Activated B cell treated with CpG ODN at 0.5 μM for 24 hours (primary cell): ENCODE measurements at places on chromosomes 1 and 21. TPM values are rescaled to one million over a fixed set of nuclear protein-coding genes. Genes with fewer than 3 reads are reported as not detected.

- DNase-seq, result no peak
Observed at GRCh38 chr1:115670476-115671175, 28.9 kb downstream of the VANGL1 start.

GRCh38 chr1:68571454-68572235, 74.8 kb upstream of the DEPDC1 start:
- DNase-seq, result no peak

- peak; percentile 60 for DNase-seq
Observed at GRCh38 chr21:45292399-45293219, 4.9 kb upstream of the POFUT2 start.

- no peak for DNase-seq
Observed at GRCh38 chr1:146032631-146033219, 11.2 kb upstream of the HJV start.

DNA sequence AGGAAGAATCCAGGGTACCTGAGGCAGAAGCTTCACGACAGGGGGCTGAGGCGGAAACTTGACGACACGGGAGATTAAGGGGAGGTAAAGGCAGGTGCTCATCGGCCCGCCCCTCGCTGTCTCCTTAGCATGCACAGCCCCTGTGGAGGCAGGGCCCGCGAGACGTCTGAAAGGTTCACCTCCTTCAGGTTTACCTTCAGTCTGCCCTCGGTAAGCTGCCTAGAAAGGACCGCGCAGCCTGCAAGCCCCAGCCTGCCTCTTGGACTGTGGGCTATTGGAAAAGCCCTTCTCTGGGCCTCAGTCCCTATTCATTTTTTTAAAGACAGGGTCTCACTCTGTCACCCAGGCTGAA, 28.5 kb downstream of the KNCN start:
- no peak for DNase-seq

DNA sequence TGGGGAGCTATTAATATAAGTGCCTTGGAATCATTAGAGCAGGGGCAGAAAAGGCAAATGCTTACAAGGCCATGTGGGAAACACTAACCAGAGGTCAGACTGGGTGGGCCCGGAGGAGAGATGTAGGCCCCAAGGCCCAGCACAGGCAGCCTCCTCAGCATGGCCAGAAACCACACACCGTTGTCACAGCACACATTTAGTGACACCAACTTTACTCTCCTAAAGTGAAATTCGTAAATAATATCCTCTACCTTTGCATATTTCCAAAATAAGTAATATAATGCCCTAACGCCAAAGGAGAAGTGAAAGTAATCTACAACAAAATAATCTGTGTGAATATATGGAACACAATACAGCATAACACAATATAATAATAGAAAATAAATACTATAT, 62.6 kb downstream of the KIF21B start:
- no peak for DNase-seq

- DNase-seq, result peak; percentile 4
Observed at GRCh38 chr1:3018051-3018471, 3.2 kb upstream of the ACTRT2 start.

DNA sequence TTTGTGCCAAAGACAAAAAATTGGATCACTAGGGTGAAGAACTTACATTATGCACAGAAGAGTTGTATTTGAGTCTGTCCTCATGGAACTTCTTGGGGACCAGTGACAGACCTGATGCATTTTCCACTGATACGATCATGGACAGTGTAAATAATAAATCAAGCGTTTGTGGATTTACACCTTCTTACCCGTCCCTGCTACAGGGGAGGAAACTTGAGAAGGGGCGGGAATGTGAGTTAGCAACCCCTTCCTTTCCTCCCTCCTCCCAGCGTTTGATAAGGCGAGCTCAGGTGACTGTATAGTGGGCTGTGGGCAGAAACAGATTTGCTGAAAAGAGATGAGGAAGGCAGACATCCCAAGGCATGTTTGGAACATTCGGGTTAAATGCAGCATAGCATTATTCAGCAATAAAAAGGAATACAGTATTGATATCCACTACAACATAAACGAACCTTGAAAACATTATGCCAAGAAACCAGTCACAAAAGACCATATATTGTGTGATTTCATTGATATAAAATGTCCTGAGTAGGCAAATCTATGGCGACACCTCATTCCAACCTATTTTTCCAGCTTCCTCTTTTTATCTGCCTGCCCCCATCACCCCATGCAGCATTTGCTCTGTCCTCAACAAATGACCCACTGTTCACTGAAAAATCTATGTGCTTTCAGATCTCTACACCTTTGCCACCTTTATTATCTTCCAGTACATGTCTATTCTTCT, 128.7 kb downstream of the ZZZ3 start:
- DNase-seq, result no peak

DNA sequence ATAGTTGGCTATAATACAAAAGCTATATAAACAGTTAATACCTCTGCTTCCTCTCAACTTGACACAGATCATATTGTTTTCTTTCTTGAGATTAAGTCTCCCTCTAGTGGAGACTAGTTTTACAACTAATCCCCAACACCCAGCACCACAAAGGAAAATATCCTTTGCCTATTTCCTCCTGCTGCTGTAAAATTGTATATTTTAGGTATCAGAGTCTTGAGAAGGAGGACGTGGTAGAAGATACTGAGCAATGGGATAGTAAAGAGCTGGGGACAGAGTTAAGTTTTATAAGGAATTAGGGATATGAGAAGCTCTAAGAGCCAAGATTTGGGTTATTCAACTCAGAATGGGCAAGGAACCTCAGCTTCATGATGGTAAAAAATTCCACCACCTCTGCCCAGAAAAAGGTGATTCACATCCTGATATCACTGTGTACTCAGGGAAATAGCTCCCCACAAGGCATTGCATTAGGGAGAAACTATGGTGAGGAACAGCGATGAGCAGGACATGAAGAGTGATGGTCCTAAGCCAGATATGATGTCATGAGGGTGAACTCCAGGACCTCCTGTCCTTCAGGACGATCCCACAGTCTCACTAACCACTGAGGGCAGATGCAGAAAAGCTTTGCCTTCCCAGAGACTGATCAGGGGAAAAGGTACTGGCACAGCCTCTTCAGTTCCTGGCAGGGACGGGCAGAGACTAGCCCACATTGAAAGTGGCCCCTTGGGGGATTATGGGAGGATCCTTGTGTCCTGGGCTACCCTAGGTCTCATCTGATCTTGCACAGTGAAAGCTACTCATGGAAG, 14.7 kb upstream of the CFAP126 start:
- DNase-seq, result no peak

GRCh38 chr1:110237386-110238152, 27.5 kb downstream of the KCNC4 start:
- DNase-seq, result no peak

GRCh38 chr1:54254055-54254454, 54.1 kb downstream of the MRPL37 start:
- DNase-seq, result no peak

DNA sequence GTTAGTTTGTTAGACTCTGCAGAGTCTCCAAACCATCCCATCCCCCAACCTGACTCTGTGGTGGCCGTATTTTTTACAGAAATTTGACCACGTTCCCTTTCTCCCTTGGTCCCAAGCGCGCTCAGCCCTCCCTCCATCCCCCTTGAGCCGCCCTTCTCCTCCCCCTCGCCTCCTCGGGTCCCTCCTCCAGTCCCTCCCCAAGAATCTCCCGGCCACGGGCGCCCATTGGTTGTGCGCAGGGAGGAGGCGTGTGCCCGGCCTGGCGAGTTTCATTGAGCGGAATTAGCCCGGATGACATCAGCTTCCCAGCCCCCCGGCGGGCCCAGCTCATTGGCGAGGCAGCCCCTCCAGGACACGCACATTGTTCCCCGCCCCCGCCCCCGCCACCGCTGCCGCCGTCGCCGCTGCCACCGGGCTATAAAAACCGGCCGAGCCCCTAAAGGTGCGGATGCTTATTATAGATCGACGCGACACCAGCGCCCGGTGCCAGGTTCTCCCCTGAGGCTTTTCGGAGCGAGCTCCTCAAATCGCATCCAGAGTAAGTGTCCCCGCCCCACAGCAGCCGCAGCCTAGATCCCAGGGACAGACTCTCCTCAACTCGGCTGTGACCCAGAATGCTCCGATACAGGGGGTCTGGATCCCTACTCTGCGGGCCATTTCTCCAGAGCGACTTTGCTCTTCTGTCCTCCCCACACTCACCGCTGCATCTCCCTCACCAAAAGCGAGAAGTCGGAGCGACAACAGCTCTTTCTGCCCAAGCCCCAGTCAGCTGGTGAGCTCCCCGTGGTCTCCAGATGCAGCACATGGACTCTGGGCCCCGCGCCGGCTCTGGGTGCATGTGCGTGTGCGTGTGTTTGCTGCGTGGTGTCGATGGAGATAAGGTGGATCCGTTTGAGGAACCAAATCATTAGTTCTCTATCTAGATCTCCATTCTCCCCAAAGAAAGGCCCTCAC, at the start of gene OLIG2:
OLIG2 (plus strand) TSS at position 447 of the 954 bp plus-strand sequence. CDS start 928 bp downstream, outside the sequence.
- no peak for DNase-seq

Gene CELA2B
- total RNA-seq, result not detected in 2 replicates

DNA sequence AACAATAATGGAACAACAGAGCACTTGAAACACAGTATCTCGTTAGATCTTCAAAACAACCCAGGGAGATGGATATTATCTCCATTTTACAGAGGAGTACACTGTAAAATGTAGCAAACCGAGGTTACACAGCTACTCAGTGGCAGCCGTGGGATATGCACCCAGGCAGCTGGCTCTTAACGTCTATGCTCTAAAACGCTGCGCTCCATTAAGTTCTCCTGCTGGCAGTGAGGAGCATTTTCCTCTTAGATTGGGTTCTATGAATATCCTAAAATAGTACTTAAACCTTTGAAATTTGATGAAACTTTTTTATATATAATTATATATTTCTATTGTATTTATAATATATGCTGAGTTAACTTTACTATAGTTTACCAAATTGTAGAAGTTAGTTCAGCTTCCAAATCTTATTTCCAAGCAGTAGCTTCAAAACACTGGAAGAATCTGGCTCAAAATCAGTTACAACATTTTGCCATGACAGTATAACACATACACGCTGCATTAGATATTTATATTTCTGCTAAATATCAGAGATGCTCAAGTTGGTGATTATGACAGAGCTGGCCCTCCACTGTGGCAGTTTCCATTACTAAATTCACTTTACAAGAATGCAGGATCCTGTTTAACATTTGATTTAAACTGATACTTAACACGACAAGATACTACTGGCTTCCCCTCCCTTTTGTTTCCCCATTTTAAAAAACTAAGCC, 49.5 kb downstream of the TGFBR3 start:
- no peak for DNase-seq

- DNase-seq, result no peak
Observed at GRCh38 chr1:245754463-245754961, 599.7 kb downstream of the KIF26B start.

- no peak for DNase-seq
Observed at GRCh38 chr1:4062560-4062959, 162.5 kb upstream of the C1orf174 start.

DNA sequence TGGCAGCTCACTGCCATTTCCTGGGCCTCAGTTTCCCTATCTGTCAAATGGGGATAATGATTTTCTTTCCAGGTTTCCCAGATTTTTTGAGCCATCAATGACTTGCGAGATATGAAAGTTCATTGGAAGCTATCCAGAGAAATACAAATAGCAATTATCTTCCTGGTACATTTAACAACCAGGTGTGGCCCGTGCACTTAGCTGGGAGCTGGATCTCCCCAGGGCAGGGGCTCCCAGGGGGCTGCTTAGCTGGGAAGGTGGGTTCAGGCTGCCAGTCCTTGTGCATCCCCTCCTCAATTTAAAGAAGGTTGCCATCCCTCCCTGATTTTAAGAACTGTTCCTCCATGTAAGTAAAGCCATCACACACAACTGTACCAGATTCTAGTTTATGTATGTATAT, 3.6 kb upstream of the TMEM54 start:
- no peak for DNase-seq

Gene RNF11
- total RNA-seq, result 15.3 and 17.1 TPM in 2 replicates

- no peak for DNase-seq
Observed at GRCh38 chr1:232377494-232377770, 252.5 kb downstream of the SIPA1L2 start.

Gene DYRK3
- total RNA-seq, result 0.33 and 0.37 TPM in 2 replicates

- DNase-seq, result no peak
Observed at GRCh38 chr1:29221296-29221695, 9.4 kb downstream of the MECR start.

GRCh38 chr1:40877698-40878097, 15.5 kb upstream of the CITED4 start:
- DNase-seq, result no peak

DNA sequence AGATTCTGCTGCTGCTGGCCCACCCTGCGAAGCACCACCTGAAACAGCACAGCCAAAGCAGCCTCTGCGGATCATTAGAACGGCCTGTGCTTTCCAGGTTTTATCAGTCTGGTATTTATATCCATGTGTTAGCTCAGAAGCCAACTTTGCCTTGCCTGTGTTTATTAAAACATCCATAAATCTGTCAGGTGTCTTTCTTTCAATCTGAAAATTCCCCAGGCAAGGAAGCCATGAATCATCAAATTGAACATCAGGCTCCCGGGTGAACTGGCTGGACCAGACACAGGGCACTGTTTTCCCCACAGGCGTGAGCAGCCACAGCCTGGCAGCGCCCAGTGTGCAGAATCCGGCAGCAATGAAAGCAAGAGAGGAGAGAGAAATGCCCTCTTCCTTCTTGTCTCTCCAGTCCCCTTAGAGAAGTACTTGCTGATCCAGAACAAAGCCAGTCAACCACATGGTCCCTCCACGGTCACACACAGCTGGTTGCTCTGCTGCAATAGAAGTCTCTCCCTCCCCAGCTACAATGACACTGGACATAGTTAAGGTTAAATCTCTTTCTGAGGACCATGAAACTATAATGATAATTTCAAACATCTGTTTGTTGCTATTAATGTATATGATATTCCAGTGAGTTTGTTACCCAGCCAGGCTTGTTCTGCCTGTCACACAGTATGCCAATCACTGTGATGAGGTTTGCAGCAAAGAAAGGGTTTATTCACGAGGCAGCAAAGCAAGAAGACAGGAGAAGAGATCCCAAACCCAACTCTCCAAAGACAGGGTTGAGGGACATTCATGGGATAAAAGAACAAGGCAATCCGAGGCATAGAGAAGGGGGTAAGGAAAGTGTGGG, 212.1 kb upstream of the FMN2 start:
- DNase-seq, result no peak

Gene RNF186
- not detected in 2 replicates for total RNA-seq

Gene SLC44A3
- not detected in 2 replicates for total RNA-seq
